ENCODE measurements at places on chromosomes 1 and 21.

DNA sequence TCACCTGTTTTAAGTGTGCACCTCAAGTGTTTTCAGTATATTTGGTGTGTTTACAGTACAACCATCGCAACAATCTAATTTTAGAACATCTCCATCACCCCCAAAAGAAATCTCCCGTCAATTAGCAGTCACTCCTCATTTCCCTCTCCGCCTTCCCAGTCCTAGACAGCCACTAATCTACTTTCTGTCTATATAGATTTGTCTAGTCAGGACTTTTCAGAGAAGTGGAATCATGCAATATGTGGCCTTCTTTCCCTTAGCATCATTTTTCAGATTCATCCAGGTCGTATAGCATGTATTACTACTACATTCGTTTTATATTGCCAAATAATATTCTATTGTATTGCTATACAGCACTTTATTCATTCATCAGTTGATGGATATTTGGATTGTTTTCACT lies 1.7 kb upstream of the SHE start:
- DNase-seq: no peak

DNA sequence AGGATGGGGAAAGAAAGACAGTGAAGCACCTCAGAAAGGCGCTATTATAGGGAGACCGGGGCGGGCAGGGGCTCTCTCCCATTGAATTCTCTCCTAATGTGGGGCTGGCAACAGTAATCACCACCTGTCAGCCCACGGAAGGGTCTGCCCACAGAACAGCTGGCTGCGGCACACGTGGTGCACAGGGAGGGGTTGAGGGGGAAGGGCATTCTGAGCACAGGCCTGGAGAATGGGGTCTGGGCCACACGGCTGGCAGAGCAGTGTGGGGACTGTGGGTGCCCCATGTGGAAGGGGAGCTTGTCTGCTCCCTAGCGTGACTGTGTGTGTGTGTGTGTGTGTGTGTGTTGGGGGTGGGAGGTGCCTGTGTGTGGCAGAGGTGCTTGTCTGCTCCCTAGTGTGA lies 4.1 kb downstream of the OLFML3 start:
- no peak for DNase-seq

GRCh38 chr1:220880362-220880670 lies 1.1 kb downstream of the HLX start:
- DNase-seq: no peak

DNA sequence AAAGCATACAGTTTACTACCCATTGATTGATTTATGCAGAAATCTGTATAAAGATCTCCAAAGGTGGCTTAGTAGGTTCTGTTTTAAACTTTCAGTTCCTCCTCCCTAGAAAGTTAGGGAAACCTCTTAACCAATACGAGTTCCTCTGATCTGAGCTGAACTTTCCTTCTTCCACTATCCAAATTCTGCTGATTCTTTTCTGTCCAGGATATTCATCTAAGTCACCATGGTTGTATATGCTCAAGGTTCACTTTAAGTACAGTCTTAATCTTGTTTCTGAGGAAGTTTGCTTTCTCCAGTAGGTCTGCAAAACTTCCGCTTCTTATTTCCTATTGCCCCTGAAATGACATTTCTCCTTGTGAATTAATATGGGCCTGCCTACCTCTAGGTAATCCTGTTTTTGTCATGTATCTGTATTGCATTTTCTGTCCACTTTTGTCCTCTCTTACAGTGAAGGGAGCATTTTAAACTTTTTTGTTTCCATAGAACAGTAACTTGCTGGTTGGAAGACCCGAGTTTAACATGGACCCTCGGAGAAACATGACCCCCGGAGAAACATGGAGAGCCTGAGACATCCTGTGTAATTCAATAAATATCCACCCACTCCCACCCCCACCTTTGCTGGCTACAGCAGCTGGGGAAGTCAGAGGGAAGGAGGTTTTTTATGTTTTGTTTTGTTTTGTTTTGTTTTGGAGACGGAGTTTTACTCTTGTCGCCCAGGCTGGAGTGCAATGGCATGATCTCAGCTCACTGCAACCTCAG lies 16.7 kb upstream of the TUT4 start:
- no peak for DNase-seq

- DNase-seq: no peak
Measured at GRCh38 chr1:243553090-243553489, 297.0 kb downstream of the AKT3 start.
